ENCODE measurements at places on chromosomes 1 and 21. TPM values are rescaled to one million over a fixed set of nuclear protein-coding genes. Genes with fewer than 3 reads are reported as not detected.

GRCh38 chr1:110420874-110421793 lies 13.6 kb upstream of the LAMTOR5 start:
- H3K4me1 ChIP-seq, result no peaks in the 10 kb centered on the region
- H3K27ac ChIP-seq, result no peak overlapping the region
- H3K4me3 ChIP-seq, result no peak overlapping the region
- H3K27me3 ChIP-seq, result peaks cover 3% of the 10 kb centered on the region
- no peaks in the 10 kb centered on the region for H3K36me3 ChIP-seq

The ZNF593OS gene
- total RNA-seq, result not detected

The ENSA gene
- 133 TPM for total RNA-seq

GRCh38 chr1:240310226-240310925 lies 218.7 kb downstream of the FMN2 start:
- no peaks in the 10 kb centered on the region for H3K36me3 ChIP-seq
- H3K4me1 ChIP-seq, result peaks cover 7% of the 10 kb centered on the region
- H3K27ac ChIP-seq, result no peak overlapping the region

The OLFML2B gene
- total RNA-seq, result 12.4 TPM

DNA sequence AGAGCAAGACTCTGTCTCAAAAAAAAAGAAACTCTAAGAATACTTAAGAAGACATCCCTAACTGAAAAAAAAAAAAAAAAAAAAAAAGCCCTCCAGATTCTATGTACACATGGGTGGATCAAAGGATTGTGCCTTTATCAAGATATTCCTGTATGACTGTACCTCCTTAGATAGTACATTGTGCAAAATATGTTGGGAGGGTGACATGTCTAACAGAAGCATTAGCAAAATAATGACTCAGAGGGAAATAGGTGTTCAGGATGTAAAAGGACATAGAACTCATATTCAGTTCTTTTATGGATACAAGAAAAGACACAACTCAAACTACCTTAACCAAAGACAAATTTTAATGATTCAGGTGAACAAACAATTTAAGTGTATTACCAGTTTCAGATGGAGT lies 269.8 kb upstream of the KAZN start:
- no peaks in the 10 kb centered on the region for H3K4me1 ChIP-seq
- no peak for DNase-seq
- H3K4me3 ChIP-seq, result no peak overlapping the region
- H3K27ac ChIP-seq, result no peak overlapping the region
- H3K36me3 ChIP-seq, result no peaks in the 10 kb centered on the region

DNA sequence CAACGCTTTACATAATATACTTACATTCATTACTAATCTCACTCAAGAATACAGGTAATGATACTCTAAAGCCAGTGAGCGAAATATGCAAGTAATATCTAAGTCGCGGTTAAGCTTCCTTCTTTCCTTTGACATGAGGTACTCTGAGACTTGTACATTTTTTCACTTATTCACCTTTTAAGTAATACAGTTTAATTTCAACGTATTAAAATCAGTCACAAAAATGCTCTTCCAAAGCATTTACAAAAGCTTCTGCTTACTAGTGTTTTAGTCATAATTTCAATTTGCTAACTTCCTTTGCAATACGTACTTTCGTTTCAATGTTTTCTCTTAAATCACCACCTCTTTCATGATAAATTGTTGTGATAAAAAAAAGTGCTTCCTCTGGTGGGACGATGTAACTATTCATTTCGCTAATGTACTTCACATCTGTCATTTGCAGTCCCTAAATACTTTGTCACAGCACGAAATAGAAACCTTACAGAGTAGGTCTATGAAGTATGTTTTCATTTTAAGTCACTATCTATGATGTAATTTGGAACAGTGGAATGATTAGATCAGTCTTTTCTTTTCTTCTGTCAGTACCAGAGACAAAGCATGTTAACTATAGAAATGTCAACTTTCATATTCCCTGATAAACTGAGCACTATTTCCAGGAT lies 34.0 kb upstream of the ADGRL4 start:
- no peak for DNase-seq
- no peaks in the 10 kb centered on the region for H3K4me1 ChIP-seq
- no peak overlapping the region for H3K27ac ChIP-seq
- no peaks in the 10 kb centered on the region for H3K36me3 ChIP-seq

The DNAJC28 gene
- 1.3 TPM for total RNA-seq

DNA sequence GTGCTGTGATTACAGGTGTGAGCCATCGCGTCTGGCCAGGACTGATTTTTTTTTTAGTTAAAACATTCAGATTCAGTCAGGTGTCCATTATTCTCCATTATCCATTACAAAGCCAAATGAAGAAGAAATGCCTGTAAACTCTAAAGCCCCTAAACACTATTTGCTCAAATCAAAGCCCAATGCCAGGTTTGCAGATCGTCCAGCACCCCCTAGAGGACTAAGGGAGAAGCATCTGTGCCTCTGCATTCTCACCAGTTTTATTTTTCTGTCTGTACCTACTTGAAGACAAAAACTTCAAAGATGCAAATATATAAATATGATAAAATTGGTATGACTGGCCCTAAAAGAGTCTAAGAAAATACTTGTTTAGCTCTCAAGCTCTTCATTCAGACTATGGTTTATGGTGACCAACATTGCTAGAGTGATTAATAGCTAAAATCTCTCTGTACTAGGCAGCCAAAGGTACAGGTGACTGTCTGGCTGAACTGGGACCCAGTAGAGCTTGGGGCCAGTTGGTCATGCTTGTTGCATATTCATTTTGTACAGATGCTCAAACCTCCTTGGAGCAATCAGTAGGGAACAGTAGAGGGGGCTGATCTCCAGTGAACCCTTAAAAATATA lies 138.4 kb downstream of the SYT2 start:
- no peak overlapping the region for H3K4me3 ChIP-seq
- H3K27me3 ChIP-seq, result no peaks in the 10 kb centered on the region
- H3K27ac ChIP-seq, result no peak overlapping the region
- H3K36me3 ChIP-seq, result peaks cover 12% of the 10 kb centered on the region
- DNase-seq, result peak; percentile 64
- H3K4me1 ChIP-seq, result peaks cover 45% of the 10 kb centered on the region

GRCh38 chr1:66138613-66139012 lies 345.9 kb downstream of the PDE4B start:
- H3K36me3 ChIP-seq, result no peaks in the 10 kb centered on the region
- no peak overlapping the region for H3K4me3 ChIP-seq
- no peaks in the 10 kb centered on the region for H3K27me3 ChIP-seq
- no peaks in the 10 kb centered on the region for H3K4me1 ChIP-seq
- no peak for DNase-seq

DNA sequence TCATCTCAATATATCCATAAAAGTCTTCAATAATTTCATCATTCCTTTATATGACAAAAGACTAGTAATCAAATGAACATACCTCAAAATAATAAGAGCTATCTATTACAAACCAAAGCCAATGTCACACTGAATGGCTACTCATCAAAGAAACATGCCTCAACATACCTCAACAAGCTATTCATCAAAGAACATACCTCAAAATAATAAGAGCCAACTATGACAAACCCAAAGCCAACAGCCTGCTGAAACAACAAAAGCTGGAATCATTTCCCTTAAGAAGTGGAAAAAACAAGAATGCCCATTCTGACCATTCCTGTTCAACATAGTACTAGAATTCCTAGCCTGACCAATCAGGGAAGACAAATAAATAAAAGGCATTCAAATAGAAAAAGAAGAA lies 1373.7 kb downstream of the BRINP3 start:
- no peaks in the 10 kb centered on the region for H3K27me3 ChIP-seq
- no peak for DNase-seq
- no peak overlapping the region for H3K27ac ChIP-seq
- no peaks in the 10 kb centered on the region for H3K36me3 ChIP-seq
- no peaks in the 10 kb centered on the region for H3K4me1 ChIP-seq
- no peak overlapping the region for H3K4me3 ChIP-seq

GRCh38 chr1:3071565-3072390 lies 2.8 kb downstream of the PRDM16 start:
- H3K27me3 ChIP-seq, result no peaks in the 10 kb centered on the region
- DNase-seq, result no peak
- H3K36me3 ChIP-seq, result no peaks in the 10 kb centered on the region
- no peak overlapping the region for H3K4me3 ChIP-seq
- H3K4me1 ChIP-seq, result no peaks in the 10 kb centered on the region
- peak overlapping the region; percentile 82 for H3K27ac ChIP-seq

GRCh38 chr1:224884361-224884801 lies 45.1 kb upstream of the DNAH14 start:
- no peak overlapping the region for H3K4me3 ChIP-seq
- DNase-seq, result peak; percentile 28
- no peaks in the 10 kb centered on the region for H3K27me3 ChIP-seq
- no peaks in the 10 kb centered on the region for H3K36me3 ChIP-seq
- no peak overlapping the region for H3K27ac ChIP-seq

DNA sequence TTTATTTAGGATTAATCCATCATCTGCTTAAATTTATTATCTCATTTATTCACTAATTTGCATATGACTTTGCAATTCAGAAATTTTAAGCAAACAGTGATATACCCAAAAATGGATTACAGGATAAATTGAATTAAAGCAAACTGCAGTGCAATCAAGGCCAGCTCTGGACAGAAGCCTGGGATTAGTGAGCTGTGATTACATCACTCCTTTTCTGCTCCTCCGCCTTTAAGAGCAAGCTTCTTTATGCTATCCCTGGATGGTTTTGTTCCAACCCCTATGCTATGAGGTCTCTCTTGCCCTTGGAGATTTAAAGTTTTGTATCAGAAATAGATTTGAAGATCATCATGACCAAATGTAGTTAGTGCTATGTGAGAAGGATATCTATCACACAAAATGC lies 32.6 kb downstream of the GPR52 start:
- no peak for DNase-seq
- H3K27me3 ChIP-seq, result no peaks in the 10 kb centered on the region
- no peak overlapping the region for H3K27ac ChIP-seq
- no peak overlapping the region for H3K4me3 ChIP-seq

All from lung (tissue), 17 donors.